Cardiac muscle cell (in vitro differentiated cells and primary cell): ENCODE measurements at places on chromosomes 3 and 15. TPM values are rescaled to one million over a fixed set of nuclear protein-coding genes. Genes with fewer than 3 reads are reported as not detected.

DNA sequence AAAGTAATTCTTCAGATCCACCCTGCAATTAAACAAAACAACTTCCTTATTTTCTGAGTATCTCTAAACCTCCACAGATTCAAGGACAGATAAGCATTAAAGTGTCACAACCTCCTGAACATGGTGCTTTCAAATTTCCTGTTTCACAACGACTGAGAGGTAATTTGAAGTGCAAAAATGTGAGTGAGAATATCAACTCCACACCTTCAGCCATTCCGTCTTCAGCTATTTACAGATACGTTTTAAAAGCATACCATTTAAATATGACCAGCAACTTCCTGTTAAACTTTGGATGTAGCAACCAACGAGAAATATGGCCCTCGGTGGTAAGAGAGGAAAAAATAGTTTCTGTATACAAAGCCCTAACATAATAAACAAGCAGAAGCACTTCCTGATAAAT, 32.1 kb upstream of the PCSK6 start:
- H3K27me3 ChIP-seq, result no peaks in the 10 kb centered on the region
- no peak overlapping the region for H3K4me3 ChIP-seq
- no peaks in the 10 kb centered on the region for H3K4me1 ChIP-seq
- H3K36me3 ChIP-seq, result no peaks in the 10 kb centered on the region

DNA sequence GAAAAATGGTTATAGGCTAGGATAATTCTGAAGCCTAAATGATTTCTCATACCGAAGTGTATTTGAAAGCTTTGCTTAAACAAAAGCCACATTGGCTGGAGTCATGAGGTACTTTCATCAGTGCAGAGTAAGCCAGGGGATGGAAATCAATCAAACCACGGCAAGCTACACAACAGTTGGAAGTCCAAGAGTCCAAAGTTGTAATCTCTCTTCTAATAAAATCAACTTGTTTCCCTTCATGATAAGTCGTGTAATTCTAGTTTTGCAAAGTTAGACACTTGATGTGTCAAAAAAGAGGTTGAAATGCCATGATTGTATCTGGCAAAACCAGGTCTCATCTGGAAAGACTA, 250.5 kb upstream of the VEPH1 start:
- H3K27me3 ChIP-seq, result no peaks in the 10 kb centered on the region
- no peak for DNase-seq
- no peaks in the 10 kb centered on the region for H3K36me3 ChIP-seq
- H3K4me3 ChIP-seq, result no peak overlapping the region

DNA sequence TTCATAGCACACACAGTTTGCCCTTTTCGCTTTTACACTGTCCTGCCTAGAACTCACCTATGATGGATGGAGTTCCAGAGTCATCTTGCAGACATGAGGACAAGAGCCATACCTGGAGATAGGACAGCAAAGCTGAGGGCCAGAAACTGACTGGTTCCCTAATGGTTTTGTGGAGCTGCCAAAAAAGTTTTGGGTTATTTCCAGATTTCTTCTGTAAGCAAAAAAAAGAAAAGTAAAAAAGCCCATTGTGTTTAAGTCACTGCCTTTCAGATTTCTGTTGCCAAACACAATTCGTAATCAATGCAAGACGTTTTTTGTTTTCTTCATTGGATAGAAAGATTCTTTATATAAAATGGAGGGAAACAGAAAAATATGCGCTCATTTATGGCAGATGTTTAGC, 42.4 kb upstream of the KY start:
- no peak overlapping the region for H3K4me3 ChIP-seq
- H3K27ac ChIP-seq, result no peak overlapping the region
- no peaks in the 10 kb centered on the region for H3K36me3 ChIP-seq

Gene CCDC54
- not detected in 2 replicates for total RNA-seq

Gene B3GALNT1
- 10.8 and 12.5 TPM in 2 replicates for total RNA-seq

Gene ANKRD63
- total RNA-seq, result 24.4 and 104 TPM in 2 replicates

- H3K27ac ChIP-seq, result no peak overlapping the region
- peaks cover 31% of the 10 kb centered on the region for H3K4me1 ChIP-seq
- peaks cover 37% of the 10 kb centered on the region for H3K27me3 ChIP-seq
- no peaks in the 10 kb centered on the region for H3K36me3 ChIP-seq
- no peak for DNase-seq
These were observed 71.4 kb upstream of the TLE3 start for GRCh38 chr15:70169147-70169546.

- no peaks in the 10 kb centered on the region for H3K4me1 ChIP-seq
- DNase-seq, result no peak
- no peak overlapping the region for H3K4me3 ChIP-seq
- no peak overlapping the region for H3K27ac ChIP-seq
- H3K27me3 ChIP-seq, result no peaks in the 10 kb centered on the region
These were observed 431.0 kb downstream of the EPHB1 start for GRCh38 chr3:135226057-135226456.

Gene WDR72
- total RNA-seq, result 4.2 and 4.5 TPM in 2 replicates

GRCh38 chr3:39205919-39206516, 13.6 kb upstream of the XIRP1 start:
- H3K27me3 ChIP-seq, result no peaks in the 10 kb centered on the region
- DNase-seq, result no peak
- H3K27ac ChIP-seq, result no peak overlapping the region
- H3K4me3 ChIP-seq, result no peak overlapping the region
- H3K4me1 ChIP-seq, result peaks cover 10% of the 10 kb centered on the region
- no peaks in the 10 kb centered on the region for H3K36me3 ChIP-seq

- H3K4me1 ChIP-seq, result no peaks in the 10 kb centered on the region
- DNase-seq, result no peak
- H3K4me3 ChIP-seq, result no peak overlapping the region
- H3K27me3 ChIP-seq, result no peaks in the 10 kb centered on the region
- no peak overlapping the region for H3K27ac ChIP-seq
- no peaks in the 10 kb centered on the region for H3K36me3 ChIP-seq
These were observed 89.7 kb downstream of the HMG20A start for GRCh38 chr15:77510066-77511057.

- H3K36me3 ChIP-seq, result peaks cover 2% of the 10 kb centered on the region
- no peaks in the 10 kb centered on the region for H3K27me3 ChIP-seq
- H3K27ac ChIP-seq, result no peak overlapping the region
- no peak overlapping the region for H3K4me3 ChIP-seq
- DNase-seq, result no peak
These were observed 33.6 kb downstream of the HPS3 start for GRCh38 chr3:149163066-149163465.

DNA sequence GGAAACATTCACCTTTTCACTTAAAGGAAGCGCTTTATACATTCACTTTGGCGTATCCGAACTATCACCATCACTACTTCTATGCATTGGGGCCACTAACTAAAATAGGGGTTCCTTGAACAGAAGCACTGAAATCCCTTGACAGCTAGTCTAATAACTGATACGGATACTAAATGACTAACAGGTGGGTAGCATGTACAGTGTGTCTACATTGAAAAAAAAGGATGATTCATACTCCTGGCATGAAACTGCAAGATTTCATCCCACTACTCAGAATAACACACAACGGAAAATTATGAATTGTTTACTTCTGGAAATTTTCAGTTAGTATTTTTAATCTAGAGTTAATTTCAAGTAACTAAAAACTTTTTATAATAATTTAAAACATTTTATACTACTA, 96.7 kb downstream of the SMARCC1 start:
- no peak overlapping the region for H3K4me3 ChIP-seq
- H3K36me3 ChIP-seq, result peaks cover 76% of the 10 kb centered on the region
- no peaks in the 10 kb centered on the region for H3K4me1 ChIP-seq
- no peak for DNase-seq
- H3K27me3 ChIP-seq, result no peaks in the 10 kb centered on the region

GRCh38 chr3:130569461-130570365, 52.7 kb downstream of the COL6A6 start:
- H3K27me3 ChIP-seq, result peaks cover 4% of the 10 kb centered on the region
- H3K4me1 ChIP-seq, result no peaks in the 10 kb centered on the region
- H3K36me3 ChIP-seq, result no peaks in the 10 kb centered on the region
- H3K27ac ChIP-seq, result no peak overlapping the region
- no peak for DNase-seq
- H3K4me3 ChIP-seq, result no peak overlapping the region

DNA sequence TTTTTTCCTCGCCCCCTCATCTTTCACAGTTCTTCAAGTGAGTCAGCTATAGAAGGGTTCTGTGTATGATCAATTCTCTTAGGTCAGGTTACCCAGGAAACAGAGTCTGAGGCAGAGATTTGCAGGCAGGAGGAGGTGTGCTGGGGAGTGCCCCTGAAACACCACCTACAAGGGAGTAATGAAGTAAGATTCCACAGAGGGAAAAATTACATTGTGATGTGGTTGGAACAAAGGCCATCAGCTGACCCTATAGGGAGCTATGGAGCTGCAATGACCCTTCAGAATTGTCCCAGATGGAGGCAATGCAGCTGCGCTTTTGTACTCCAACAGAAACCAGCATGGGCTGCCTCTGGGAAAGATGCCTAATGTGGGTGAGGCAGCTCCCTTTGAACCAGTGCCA, 142.2 kb upstream of the CNTN3 start:
- H3K4me3 ChIP-seq, result no peak overlapping the region
- H3K27ac ChIP-seq, result no peak overlapping the region
- H3K36me3 ChIP-seq, result no peaks in the 10 kb centered on the region
- no peak for DNase-seq

- no peaks in the 10 kb centered on the region for H3K4me1 ChIP-seq
- DNase-seq, result no peak
- no peak overlapping the region for H3K4me3 ChIP-seq
- H3K27ac ChIP-seq, result no peak overlapping the region
- no peaks in the 10 kb centered on the region for H3K27me3 ChIP-seq
These were observed 40.9 kb downstream of the CHST2 start for GRCh38 chr3:143160437-143160836.

Gene NR1I2
- 0.06 TPM in 1 of 2 replicates, not detected in the other for total RNA-seq

Gene TMIE
- total RNA-seq, result 0.63 and 0.85 TPM in 2 replicates

GRCh38 chr15:88401996-88402656, 65.1 kb downstream of the MRPL46 start:
- peak; percentile 47 for DNase-seq
- H3K27me3 ChIP-seq, result no peaks in the 10 kb centered on the region
- H3K36me3 ChIP-seq, result no peaks in the 10 kb centered on the region
- H3K27ac ChIP-seq, result peak overlapping the region; percentile 78
- no peak overlapping the region for H3K4me3 ChIP-seq
- H3K4me1 ChIP-seq, result peaks cover 29% of the 10 kb centered on the region

Gene MESP2
- total RNA-seq, result 0.32 and 2.4 TPM in 2 replicates

DNA sequence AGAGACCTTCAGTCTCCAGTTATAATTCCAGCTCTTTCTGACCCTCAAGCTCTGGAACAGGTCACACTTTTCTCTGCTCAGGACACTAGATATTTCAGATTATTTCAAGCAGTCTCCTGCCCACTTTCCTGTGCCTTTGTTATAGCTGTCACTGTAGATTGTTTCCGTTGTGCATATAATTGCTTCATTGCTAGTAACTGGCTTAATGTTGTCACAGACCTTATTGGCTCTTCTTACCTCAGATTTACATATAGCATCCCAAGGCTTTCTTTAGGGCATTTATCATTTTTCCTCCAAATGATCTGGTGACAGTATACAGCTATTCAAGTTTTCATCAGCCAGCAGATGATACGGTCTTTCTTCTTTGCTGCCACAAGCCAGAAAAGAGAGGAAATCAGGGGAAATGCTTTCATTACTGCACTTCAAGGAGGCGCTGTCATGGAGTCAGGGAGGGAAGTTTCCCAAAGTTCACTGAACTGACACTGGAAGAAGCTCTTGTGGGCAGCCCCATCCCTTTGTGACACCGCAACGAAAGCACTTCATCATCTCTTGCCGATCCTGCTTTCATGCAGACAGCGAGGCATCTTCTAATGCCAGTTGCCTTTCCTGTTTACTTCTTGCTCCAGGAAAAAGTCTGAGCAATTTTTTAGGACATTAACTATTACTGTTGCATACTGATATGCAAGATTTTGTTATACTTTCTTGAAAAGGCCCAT, 181.9 kb downstream of the CDIN1 start:
- H3K27me3 ChIP-seq, result no peaks in the 10 kb centered on the region
- peaks cover 19% of the 10 kb centered on the region for H3K4me1 ChIP-seq
- H3K4me3 ChIP-seq, result no peak overlapping the region
- DNase-seq, result no peak
- H3K36me3 ChIP-seq, result no peaks in the 10 kb centered on the region
- H3K27ac ChIP-seq, result peak overlapping the region; percentile 35

GRCh38 chr15:42499858-42500609, 4.6 kb downstream of the SNAP23 start:
- no peaks in the 10 kb centered on the region for H3K27me3 ChIP-seq
- DNase-seq, result no peak
- no peak overlapping the region for H3K4me3 ChIP-seq

Gene SLC51B
- not detected in 2 replicates for total RNA-seq

Gene GUCA1C
- total RNA-seq, result not detected in 2 replicates

Gene GP9
- total RNA-seq, result not detected in 2 replicates

Gene CPNE9
- total RNA-seq, result not detected in 2 replicates

DNA sequence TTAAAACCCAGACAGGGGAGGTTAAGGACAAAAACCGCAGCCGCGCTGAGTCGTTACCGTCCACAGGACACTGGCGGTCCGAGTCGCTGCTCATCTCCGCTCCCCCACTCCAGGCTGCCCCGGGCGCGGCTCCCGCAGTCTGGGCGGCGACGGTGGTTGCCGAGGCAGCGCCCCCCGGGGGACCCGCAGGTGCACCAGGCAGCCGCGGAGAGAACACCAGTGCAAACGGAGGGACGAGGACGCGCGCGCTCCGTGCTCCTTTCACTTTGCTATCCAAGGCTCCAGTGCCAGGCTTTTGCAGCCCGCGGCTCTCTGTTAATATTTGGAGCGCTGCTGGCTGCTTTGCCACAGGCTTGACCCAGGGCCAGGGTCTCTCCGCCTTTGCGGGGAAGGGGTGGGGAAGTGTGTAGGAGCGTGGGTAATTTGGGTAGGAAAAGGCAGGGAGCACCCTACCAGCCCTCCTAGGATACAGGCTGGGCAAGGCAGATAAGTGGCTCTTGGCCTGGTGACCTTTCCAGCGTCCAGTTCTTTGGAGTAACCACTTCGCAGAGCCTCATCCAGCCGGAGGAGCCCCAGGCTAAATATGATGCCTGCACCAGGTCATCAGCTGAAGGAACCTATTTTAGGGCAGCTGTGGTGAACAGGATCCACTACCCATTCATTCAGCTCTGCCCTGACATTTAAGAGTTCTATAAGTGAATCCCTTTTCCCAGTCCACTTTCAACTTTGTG, at the start of gene GADL1:
TSS of gene GADL1 (minus strand) at position 141 of the 731 bp plus-strand sequence. CDS start at position 94, 47 bp downstream.
- no peak within 1 kb of the TSS for H3K27ac ChIP-seq
- H3K27me3 ChIP-seq, result peaks cover 27% of the 10 kb centered on the region
- H3K4me3 ChIP-seq, result peak within 1 kb of the TSS; percentile 41
- no peaks in the 10 kb centered on the region for H3K36me3 ChIP-seq
- DNase-seq, result peak; percentile 21

- no peak overlapping the region for H3K27ac ChIP-seq
- DNase-seq, result no peak
- no peaks in the 10 kb centered on the region for H3K36me3 ChIP-seq
- H3K4me3 ChIP-seq, result no peak overlapping the region
- no peaks in the 10 kb centered on the region for H3K27me3 ChIP-seq
- no peaks in the 10 kb centered on the region for H3K4me1 ChIP-seq
These were observed 151.1 kb downstream of the IL20RB start for GRCh38 chr3:137108699-137109440.

GRCh38 chr3:140189976-140190375, 255.0 kb downstream of the CLSTN2 start:
- H3K4me3 ChIP-seq, result no peak overlapping the region
- no peak overlapping the region for H3K27ac ChIP-seq
- DNase-seq, result no peak
- no peaks in the 10 kb centered on the region for H3K36me3 ChIP-seq
